Endothelial cell of umbilical vein (primary cell): ENCODE measurements at places on chromosomes 2 and 18. TPM values are rescaled to one million over a fixed set of nuclear protein-coding genes. Genes with fewer than 3 reads are reported as not detected.

- no peaks in the 10 kb centered on the region for H3K4me1 ChIP-seq
- H3K4me3 ChIP-seq: no peak overlapping the region
- H3K27me3 ChIP-seq: no peaks in the 10 kb centered on the region
- H3K36me3 ChIP-seq: no peaks in the 10 kb centered on the region
Measured at GRCh38 chr2:160838147-160838546, 322.1 kb upstream of the TANK start.

DNA sequence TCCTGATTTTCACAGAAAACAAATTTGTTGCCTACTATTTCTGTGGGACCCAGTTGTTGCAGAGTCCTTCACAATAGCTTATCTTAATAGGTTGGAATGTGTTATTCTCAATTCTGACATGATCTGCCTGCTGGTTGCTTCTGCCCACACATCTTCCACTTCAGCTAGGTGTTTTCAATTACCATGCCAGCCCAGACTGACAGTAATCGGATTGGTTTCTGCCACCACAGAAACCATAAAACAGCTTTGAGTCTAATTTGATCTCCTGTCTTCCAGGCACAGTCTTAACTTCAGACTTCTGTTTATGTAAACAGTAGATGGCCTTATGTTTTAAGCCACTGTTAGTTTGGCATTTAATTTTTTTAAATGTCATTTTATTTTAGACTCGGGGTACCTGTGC lies 248.2 kb upstream of the RBMS1 start:
- peaks cover 17% of the 10 kb centered on the region for H3K4me1 ChIP-seq
- H3K36me3 ChIP-seq: no peaks in the 10 kb centered on the region
- DNase-seq: no peak
- no peak overlapping the region for H3K4me3 ChIP-seq
- H3K27me3 ChIP-seq: no peaks in the 10 kb centered on the region
- H3K27ac ChIP-seq: no peak overlapping the region

TBR1 gene
- 0.09 and 0.11 TPM in 2 replicates for total RNA-seq

WDR12 gene
- 65.6 and 67.1 TPM in 2 replicates for total RNA-seq

GRCh38 chr2:148527488-148528340 lies 116.8 kb upstream of the EPC2 start:
- H3K4me1 ChIP-seq: no peaks in the 10 kb centered on the region
- H3K27me3 ChIP-seq: no peaks in the 10 kb centered on the region
- no peak overlapping the region for H3K4me3 ChIP-seq
- no peak for DNase-seq
